Stimulated activated naive CD4-positive, alpha-beta T cell (primary cell): ENCODE measurements at places on chromosomes 5 and 9.
A peak's percentile ranks its signal among the peaks of the same experiment; 100 is the strongest.

DNA sequence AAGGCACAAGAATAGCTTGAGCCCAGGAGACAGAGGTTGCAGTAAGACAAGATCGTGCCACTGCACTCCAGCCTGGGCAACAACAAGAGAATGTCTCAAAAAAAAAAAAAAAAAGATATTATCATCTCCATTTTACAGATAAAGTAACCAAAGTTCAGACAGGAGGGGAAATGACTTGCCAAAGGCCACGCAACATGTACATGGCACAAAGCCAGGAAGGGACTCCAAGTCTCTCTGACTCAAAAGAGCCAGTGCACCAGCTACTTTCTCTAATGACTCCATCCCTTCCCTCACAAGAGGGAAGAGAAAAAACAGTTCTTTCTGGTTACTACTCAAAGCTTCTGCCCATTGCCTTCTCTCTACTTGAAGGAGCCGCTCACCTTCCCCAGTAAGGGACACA is 34.1 kb downstream of the SIL1 start:
- DNase-seq = no peak

- no peak for DNase-seq
Measured at GRCh38 chr5:161263191-161263590, 283.3 kb downstream of the GABRB2 start.

DNA sequence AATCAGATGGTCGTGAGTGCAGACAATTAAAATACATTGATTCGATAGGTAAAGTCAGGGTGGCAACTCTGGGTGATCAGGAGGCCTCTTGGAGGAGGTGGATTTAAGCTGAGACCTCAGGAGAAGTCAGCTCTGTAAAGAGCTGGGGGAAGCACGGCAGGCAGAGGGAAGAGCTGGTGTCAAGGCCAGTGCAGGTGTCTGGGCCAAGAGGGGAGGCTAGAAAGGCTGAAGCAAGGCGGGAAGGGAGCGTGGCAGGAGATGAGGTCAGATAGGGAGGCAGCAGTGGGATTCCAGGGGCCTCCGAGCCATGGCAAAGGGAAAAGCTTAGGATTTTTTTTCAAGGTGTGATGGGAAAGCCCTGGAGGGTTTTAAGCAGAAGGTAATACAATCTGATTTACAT is 178.7 kb downstream of the FSTL4 start:
- no peak for DNase-seq

GRCh38 chr9:9286001-9286400 is 1326.8 kb downstream of the PTPRD start:
- no peak for DNase-seq

- DNase-seq = no peak
Measured at GRCh38 chr5:153619771-153620170, 129.3 kb downstream of the GRIA1 start.

DNA sequence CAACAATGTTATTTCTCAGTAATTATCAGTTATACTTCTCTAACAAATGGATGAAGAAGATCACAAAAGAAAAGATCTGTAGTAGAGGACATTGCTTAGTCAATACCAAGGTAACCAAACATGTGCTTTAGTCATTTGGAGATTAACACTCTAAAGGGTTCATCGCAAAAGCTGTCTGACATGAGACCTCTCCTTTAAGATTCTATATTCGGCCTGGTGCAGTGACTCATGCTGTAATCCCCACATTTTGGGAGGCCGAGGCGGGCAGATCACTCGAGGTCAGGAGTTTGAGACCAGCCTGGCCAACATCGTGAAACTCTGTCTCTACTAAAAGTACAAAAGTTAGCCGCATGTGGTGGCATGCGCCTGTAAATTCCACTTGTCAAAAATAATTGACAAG is 18.3 kb upstream of the CKMT2 start:
- no peak for DNase-seq

DNA sequence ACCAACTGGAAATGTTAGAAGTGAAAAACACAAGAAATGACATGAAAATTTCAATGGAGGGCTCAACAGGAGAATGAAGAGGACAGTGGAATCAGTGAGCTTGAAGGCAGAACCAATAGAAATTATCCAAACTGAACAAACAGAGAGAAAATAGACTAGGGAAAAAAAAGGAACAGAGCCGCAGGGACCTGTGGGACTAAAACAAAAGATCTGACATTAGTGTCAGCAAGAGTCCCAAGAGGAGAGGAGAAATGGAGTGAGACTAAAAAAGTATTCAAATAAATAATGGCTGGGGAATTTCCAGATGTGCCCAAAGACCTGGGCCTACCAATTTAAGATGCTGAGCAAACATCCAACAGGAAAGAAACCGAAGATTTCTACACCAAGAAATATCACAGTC is 175.0 kb upstream of the PHYKPL start:
- no peak for DNase-seq

- DNase-seq = no peak
Measured at GRCh38 chr9:84609779-84610178, 59.8 kb upstream of the NTRK2 start.

- DNase-seq = no peak
Measured at GRCh38 chr5:176692839-176693476, 45.7 kb downstream of the TSPAN17 start.

DNA sequence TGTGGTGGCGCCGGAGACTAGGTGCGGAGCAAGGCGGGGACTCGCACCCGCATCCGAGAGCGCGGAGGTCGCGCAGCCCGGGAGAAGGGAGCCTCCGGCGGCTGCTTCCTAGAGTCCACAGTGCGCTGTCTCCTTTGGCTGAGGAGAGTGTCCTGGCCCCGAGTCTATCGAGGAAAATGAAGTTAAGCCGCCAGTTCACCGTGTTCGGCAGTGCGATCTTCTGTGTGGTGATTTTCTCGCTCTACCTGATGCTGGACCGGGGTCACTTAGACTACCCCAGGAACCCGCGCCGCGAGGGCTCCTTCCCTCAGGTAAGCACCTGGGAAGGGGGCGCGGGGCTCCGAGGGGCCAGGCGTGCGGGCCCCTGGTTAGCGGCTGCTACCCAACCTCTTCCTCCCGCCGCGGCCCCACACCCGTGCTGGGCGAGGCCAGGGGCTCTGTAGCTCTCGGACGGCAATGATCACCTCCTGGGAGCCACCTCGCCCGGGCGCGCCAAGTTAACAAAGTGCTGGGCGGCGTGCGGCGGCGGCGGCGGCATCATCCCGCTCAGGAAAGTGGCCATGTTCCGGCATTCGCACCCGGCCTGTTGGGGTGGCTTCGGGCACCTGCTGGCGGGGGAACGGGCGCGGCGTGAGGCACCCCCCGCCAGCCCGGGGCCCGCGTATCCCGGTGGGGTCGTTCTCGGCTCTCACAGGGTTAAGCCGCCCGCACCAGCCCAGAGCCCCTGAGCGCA is 681 bp downstream of the MAN2A1 start:
- DNase-seq = no peak

- peak; percentile 55 for DNase-seq
Measured at GRCh38 chr9:97412626-97413385, 910 bp downstream of the TDRD7 start.

DNA sequence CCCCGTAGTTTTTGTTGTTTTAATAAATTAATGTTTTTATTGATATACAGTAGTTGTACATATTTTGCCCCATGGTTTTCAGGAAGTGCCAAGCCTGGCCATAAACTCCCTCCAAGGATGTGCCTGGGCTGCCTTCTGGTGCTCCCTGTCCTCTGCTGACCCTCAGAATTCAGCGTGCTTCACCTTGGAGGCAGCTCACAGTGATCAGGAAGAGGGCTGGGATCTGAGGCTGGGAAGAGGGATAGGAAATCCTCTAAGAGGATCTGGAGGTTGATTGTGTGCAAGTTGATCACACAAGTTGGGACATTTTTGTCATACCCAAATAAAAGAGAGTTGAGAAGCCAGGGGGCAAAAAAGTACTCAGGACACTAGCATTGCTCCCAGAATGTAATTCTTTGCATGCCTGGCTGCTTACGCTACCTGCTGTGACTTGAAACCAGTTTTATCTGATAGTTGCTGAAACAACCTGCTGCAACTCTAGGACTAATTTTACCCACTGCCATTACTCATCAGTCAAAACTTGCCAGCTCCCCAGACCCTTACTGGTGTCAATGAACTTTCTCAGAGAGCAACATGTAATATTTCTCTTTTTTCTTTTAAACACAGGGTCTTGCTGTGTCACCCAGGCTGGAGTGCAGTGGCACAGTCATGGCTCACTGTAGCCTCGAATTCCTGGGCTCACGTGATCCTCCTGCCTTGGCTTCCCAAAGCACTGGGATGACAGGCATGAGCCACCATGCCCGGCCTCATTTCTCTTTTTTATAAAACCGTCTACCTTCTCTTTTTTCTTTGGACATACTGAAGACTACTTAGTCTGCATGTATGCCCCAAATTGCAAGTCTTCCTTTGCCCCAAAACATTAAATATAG is 29.0 kb downstream of the PDE6A start:
- no peak for DNase-seq

GRCh38 chr9:136080716-136081112 is 14.4 kb downstream of the NACC2 start:
- DNase-seq = no peak

DNA sequence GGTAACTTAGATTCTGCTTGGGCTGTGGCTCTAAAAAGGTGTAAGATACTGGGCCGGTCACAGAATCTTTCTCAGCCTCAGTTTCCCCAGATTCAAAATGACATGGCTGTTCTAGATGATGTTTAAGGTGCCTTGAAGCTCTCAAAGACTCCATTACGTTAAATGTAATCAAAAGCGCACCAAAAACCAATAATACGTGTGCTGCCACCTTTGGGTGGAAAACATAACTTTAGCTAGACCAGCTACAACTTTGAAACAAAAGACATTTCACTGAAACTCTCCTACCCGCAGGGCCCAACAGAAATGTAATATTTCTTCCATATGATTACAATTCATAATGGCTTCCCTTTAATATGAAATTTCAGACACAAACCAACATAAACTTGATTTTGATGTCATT is 35.0 kb upstream of the PCSK5 start:
- DNase-seq = no peak

GRCh38 chr9:131503626-131504465 is 1.1 kb downstream of the POMT1 start:
- peak; percentile 13 for DNase-seq

DNA sequence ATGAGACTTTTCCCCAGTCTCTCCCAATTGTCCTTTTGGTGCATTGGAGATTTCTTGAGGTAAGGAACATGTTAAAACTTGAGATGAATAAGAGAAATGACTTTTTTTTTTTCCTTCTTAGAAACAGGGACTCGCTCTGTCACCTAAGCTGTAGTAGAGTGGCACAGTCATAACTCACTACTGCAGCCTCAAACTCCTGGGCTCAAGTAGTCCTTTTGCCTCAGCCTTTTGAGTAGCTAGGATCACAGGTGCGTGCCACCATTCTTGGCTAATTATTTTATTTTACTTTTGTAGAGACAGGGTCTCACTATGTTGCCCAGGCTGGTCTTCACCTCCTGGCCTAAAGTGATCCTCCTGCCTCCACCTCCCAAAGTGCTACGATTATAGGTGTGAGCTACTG is 25.9 kb downstream of the CDC42SE2 start:
- no peak for DNase-seq

GRCh38 chr9:34560599-34561214 is 28.8 kb downstream of the CNTFR start:
- DNase-seq = no peak
